ENCODE measurements at places on chromosomes 12 and 14.

DNA sequence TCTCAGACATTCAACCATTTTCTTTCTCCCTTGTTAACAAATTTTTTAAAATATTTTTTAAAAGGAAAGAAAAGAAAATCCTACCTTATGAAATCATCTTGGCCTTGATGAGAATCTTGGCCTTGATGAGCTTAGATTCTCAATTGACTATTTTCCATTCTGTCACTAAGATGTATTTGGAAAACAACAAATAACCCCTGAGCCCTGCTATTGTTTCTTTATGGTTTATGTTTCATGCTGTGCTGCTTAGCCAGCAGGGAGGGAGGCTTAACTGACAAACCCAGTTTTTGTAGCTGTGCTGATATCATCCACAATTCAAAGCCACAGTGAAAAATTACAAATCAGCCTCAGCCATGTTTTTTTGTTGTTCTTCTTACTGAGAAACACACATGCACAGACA lies 404.1 kb downstream of the RAD51B start:
- no peak for DNase-seq

DNA sequence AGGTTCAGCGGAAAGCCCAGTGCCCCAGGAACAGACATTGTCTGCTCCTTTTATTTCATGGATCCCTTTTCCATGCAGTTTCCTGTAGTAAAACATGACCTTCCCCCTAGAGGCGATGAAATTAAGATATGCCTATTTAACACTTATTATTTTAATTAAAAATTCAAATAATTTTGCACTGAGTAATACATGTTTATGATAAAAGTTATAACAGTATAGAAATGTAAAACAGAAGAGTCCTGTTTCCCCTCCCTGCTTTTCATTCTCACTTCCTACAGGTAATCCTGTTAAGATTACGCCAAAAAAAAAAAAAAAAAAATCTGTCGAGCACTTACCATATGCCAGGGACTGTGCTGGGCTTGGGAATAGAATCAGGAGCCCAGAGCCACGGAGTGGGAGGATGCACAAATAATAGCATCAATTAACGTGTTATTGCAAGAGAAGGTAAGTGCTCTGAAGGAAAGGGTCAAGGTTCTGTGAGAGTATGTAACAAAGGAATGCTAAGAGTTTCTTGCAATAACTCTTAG lies 830 bp upstream of the LPCAT3 start:
- DNase-seq = no peak

- DNase-seq = no peak
Measured at GRCh38 chr12:2765052-2765451, 29.7 kb upstream of the FKBP4 start.

DNA sequence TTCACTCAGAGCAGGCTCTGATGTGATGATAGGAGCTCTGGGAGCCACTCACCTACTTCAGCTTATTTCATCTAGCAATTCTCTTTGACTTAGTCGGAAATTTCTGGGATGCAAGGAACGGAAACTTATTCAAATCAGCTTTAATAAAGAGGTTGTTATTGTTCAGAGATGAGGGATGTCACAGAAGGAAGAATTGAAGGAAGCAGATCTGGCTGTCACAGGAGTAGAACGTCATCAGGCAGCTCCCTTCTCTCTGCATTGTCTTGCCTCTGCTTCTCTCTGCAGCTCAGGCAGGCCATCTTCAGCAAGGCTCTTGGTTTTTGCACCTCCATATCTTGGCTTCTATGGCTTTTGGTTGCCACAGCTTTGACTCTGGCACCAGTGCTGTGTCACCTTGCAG lies 7.6 kb upstream of the TMEM30B start:
- DNase-seq = no peak

GRCh38 chr12:61137677-61138414 lies 1122.4 kb upstream of the USP15 start:
- DNase-seq = no peak

- DNase-seq = no peak
Measured at GRCh38 chr14:89205137-89205740, 211.8 kb downstream of the FOXN3 start.

GRCh38 chr14:56294128-56294527 lies 175.9 kb downstream of the PELI2 start:
- DNase-seq = no peak

- DNase-seq = no peak
Measured at GRCh38 chr14:61076556-61076955, 95.5 kb downstream of the SLC38A6 start.

DNA sequence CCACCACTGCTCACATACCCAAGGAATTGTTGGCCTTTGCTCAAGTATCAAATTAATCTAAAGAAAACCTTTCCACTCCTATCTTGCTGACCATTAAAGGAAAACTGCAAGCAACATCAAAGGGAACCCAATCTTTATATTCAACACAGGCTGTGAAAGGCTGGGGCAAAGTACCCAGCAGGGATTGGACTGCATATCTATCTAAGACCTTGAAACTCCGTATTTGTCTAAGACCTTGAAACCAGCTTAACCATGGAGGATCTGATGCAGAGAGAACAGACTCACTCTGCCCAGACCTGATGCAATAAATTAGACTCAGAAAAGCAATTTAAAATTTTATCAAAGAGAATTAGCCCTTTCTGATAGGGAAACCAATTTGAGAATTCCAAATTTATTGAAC lies 102.2 kb downstream of the DIO2 start:
- DNase-seq = no peak

- DNase-seq = no peak
Measured at GRCh38 chr12:14289601-14290000, 75.9 kb upstream of the ATF7IP start.

- DNase-seq = no peak
Measured at GRCh38 chr12:75101781-75102180, 107.9 kb downstream of the KCNC2 start.

GRCh38 chr12:2244013-2244861 lies 191.4 kb downstream of the CACNA1C start:
- DNase-seq = no peak
